Fibroblast of lung (primary cell): ENCODE measurements at places on chromosomes 12 and 14. TPM values are rescaled to one million over a fixed set of nuclear protein-coding genes. Genes with fewer than 3 reads are reported as not detected.

USP44 gene
- polyA plus RNA-seq = 7.0 and 21.5 TPM in 2 replicates

CATSPERB gene
- not detected in 2 replicates for polyA plus RNA-seq

KLHL33 gene
- polyA plus RNA-seq = 0.09 and 0.17 TPM in 2 replicates

HHIPL1 gene
- 1.5 and 1.6 TPM in 2 replicates for polyA plus RNA-seq

GRIP1 gene
- 0.11 and 0.12 TPM in 2 replicates for polyA plus RNA-seq

KCNA5 gene
- polyA plus RNA-seq = not detected in 2 replicates

TAS2R46 gene
- polyA plus RNA-seq = not detected in 2 replicates

BCL11B gene
- not detected in 2 replicates for polyA plus RNA-seq
